ENCODE measurements at places on chromosomes 11 and 22.

- no peak for DNase-seq
These were observed 217.1 kb upstream of the PLET1 start for GRCh38 chr11:112477581-112478317.

DNA sequence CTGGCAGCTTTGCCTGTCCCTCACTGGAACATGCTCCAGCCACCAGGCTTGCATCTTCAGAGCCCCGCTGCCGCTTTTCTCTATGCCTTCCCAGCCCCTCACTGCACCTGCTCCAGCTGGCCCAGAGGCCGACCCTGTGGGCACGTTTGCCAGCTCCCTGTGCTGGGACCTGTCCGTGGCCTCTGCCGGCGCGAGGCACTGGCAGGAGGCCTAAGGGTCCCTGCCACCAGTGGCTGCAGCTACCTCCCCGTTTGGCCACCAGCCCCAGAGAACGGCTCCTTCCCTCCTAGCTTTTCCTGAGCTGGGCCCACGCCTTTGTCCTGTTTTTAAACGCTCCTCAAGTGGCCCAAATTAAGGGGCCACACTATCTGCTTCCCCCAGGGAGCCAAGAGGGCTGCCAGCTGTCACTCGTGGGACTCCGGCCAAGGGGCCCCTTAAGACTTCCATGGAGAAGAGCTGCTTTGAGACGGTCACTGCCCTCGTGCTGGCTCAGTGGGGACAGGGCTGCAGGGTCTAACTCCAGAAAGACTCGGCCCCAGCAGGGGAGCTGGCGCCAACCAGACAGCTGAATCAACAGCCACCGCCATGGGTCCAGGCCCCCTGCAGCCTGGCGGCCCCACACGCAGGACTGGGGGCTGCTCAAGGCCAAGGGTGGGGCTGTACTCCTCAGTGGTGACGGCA is 24.6 kb upstream of the WNT7B start:
- DNase-seq, result no peak

DNA sequence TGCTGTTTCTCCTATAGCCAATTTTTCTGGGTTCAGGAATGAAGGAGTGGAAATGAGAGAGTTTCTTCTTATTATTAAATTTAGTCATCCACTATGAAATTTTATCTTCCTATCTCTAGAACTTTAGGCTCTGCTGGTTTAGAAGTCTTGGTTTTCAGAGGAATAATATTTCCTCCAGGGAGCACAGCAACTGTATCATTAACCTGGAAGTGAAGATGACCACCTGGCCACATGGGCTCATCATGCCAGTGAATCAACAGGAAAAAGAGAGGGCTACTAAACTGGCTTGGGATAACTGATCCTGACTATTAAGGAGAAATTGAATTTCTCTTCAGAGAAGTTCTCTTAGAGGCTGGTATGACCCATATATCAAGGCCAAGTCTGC is 44.4 kb downstream of the ADM start:
- no peak for DNase-seq

- DNase-seq, result no peak
These were observed 616.5 kb downstream of the BRD1 start for GRCh38 chr22:49211176-49211575.

DNA sequence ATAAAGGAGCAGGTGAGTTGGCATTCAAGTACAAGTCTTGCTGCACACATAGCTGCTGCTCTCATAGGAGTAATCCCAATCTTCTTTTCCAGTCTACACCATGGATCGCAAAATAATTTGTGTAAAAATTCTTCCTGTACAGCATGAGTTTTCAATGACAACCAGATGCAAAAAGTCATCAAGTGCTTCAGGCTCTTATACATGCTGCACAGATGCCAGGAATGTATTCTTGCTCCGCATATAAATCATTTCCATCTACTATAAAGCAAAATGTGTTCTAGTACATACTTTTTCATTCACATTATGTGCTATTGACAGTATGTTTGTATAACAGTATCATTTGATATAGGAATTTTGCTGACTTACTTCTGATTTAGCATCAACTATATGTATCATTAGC is 35.4 kb downstream of the NXPE2 start:
- no peak for DNase-seq

DNA sequence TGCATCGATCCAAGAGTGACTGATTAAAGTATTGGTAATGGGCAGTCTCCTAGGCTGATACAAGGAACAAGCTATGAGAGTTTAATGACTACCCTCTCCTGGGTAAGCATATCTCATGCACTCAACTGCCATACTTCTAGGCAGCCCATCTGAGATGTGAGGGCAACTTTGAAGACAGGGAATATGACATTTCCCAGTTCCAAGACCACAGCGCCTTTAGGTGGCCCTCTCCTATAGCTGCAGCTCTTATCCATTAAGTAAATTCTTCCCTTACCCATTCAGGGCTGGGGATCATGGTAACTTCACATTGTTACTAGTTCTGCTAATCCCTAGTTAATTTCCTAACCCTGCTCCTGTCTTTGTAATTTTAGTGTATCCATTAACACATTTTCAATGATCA is 157.3 kb upstream of the CTSC start:
- no peak for DNase-seq

- DNase-seq, result no peak
These were observed 65.5 kb upstream of the CCND1 start for GRCh38 chr11:69575296-69576068.

DNA sequence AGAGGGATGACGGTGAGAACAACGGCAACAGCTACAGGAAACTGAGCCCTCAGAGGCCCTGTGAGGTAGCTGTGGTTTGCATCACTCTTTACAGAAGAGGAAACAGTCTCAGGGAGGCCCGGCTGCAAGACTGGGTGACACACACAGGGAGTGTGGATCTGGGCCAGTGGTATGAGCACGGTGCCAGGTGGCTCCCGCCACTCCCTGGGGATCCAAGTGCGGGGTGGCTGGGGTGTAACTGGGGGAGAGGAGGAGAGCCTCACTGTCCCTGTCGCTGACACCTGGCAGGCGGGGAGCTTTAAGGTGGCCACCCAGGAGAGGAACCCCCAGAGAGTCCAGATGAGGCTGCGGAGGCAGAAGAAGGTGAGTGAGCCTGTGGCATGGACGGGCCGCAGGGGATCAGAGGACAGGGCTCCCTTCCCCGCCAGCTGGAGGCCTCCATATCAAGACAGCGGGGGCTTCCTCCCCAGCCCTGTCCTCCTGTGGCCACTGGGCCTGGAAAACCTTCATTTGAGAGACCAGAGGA is 5.6 kb downstream of the RGL4 start:
- DNase-seq, result no peak

All from AG04450 (cell line).